Lung microvascular endothelial cell (primary cell): ENCODE measurements at places on chromosomes 7 and 10.

DNA sequence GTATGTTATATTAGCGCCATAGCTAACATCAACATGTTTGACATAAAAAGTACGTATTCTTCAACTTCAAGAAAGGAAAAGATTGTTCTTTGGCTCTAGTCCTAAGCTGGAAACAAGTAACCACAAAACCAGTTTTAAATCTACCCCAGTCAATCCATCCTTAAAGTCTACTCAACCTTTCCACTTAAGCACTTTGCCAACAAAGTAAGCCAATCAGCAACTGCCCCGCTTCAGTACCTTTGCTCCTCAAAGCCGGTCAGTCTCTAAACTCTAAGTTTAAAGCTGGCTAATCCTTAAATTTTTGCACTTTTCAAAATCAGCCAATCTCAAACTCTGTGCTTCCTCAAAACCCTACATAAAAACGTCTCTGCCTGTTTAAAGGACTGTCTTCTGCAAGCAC lies 8.1 kb downstream of the ZNF438 start:
- DNase-seq, result no peak

DNA sequence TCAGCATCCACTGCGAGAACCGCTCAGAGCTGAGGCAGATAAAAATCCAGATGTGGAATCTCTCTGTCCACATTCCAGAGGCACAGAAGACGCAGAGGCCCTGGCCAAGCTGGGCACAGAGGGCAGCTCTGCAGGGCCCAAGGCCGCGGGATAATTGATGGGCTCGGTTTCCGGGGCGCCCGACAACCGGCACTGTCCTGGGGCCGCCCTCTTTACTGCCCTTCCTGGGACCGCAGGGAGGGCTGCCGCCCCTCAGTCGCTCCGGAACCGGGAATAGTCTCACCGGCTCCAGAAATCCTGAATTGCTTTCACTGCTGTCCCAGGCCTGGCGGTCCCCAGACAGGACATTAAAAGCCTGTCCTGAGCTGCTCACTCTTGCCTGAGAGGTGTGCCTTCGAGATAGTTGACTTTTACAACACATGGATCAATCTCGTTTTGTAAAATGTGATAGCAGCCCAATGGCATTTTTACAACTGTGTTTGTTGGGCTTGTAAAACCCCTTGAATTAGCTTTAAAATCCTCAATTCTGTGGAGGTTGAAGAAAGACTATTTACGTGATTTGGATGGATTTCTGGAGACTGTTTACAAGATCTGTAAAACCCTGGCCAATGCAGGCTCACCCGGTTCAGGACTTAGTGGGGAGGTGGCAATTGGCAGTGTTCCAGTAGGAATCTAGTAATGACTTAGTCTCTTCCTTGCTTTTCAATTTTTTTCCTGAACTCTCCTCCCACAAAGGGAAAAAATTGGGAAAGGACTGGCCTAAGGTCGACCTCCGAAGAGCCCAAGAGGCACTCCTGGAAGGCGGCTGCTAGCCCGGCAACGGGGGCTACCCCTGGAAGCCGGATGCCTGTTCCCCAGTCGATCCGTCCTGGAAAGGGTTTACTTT lies 1.4 kb upstream of the HOXA6 start:
- no peak for DNase-seq

GRCh38 chr10:61325223-61325960 lies 127.8 kb downstream of the TMEM26 start:
- DNase-seq, result no peak

DNA sequence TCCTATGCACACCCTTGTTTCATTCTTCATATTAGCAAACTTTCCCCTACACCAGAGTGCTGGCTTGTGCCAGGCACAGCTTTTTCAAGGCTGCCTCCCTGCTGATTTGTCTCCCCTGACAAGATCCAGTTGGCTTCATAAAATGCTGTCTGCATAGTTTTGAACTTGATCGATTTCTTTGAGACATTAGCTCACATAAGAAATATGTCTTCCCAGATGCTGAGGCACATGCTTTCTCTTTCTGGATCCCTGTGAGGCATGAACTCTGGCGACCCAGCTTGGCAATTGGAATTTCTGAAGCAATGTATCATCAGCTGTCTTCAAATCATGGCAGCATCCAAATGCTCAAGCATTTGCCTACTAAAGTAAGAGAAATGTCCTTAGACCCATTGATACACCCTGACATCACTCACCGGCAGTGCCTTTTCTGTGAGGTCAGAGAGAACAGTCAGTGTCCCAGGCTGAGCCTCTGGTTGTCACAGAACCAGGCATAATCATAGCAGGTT lies 616.4 kb upstream of the GHITM start:
- DNase-seq, result no peak

DNA sequence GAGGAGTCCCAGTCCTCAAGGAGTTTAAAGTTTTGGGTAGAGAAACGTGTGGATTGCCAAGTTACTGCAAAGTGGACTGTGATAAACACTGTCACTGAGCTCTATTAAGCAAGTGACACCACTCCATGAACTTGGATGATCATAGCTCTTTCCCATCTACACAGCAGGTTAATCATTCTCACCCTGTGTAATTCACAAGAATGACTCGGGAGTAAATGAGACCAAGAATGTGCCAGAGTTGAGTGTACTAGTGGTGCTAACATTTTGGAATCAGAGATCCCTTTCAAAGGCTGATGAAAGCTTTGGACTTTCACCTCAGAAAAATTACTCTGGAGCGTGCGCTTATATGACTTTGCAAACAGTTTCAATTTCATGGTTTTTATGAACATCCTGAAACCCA lies 80.8 kb downstream of the RBM20 start:
- DNase-seq, result no peak

- DNase-seq, result no peak
Measured at GRCh38 chr10:87550741-87551140, 46.0 kb downstream of the MINPP1 start.

GRCh38 chr10:75080554-75080953 lies 30.9 kb upstream of the SAMD8 start:
- no peak for DNase-seq

DNA sequence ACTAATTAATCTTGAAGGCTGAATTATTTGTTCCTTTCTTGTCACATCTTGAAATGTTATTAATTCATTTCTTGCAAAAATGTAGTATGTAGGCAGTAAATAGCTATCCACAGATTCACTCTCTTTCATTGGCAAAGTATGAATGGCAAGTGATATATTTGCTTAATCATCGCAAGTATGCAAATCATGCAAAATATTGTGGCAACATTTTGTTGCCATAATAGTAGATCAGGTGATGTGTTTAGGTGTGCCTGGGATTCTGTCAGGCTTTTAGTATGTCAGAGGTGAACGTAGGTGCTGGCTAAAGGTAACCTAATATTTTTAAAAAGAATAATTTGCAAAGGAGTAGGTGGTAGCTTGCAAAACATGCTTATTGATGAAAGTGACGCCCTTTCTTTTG lies 5.9 kb downstream of the MAP3K8 start:
- DNase-seq, result no peak

DNA sequence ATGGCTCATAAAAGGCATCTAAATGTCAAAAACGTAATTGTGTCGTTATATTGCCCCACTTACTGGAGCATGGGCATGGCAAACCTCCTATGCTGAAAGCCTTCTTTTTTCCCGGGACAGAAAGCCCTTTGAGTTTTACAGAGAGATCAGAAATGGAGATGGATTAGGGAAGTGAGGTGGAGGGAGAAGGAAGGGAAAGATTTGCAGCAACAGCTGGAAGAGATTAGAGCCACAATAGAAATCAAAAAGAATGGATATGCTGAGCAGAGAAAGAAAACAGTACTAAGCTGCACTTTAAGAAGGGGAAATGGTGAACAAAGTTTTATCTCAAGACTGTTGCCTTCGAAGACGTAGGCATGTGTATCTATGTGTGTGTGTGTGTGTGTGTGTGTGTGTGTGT lies 97.2 kb upstream of the PCGF5 start:
- no peak for DNase-seq

DNA sequence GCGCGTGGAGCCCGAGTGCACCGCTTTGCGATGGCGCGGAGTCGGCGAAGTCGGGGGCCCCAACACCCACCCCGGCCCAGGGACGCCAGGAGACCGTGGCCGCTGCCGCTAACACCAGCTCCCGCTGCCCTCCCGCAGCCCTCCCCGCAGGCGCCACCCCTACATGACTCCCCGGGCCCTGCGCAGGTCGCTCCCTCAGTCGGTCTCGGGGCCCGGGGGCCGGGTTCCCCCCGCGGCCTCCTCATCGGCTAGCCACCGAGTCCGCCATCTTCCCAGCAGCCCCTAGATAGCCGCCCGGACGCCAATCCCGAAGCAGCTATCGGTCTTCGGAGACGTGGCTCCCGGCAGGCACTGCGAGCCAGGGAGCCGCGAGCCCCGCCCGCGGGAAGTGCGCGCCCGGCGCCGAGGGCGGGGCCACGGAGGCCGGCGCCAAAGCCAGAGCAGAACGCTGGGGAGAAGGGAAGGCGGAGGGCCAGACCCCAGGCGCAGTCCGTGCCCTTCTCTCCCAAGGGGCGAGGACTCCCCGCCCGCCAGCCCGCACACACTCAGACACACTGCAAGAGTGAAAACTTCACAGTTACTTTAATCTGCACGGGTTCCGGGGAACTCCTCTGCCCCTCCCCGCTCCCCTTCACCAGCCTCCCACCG lies at the start of gene FASTK:
Gene FASTK, minus strand, starts transcription at position 288 of the 648 bp plus-strand sequence. Its CDS starts 43 bp downstream, at position 245.
- peak; percentile 87 for DNase-seq

DNA sequence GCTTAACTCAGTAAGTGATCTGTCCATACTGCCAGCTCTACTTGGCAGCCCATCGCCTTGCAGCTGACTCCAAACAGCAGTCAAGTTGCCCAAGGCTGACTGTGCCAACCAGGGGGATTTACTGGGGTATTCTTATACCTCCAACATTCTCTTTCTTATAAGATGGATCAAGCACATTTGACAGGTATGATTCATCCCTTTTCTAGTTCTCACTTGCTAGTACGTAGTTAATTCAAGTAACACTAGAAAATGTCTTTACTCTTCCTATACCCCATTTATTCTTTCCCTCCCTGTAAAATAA lies 77.0 kb downstream of the SLC25A13 start:
- DNase-seq, result no peak
